ENCODE measurements at places on chromosomes 4 and X.

DNA sequence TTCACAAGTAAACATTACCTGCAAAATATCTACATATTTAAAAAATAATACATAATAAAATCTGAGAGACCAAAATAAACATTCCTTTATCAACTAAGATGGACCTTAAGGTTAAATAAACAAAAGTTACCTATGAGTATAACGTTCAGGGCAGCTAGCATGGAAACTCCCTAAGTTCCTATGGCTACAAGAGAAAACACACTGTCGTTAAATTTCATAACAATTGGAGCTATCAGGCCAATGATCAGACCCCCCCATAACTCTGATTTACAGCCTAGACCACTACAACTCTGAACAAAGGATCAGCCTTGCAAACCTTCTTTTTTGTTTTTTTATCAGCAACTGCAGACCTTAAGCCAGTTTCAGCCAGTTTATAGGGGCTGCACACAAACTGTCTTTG is 1418.4 kb downstream of the PCDH18 start:
- DNase-seq = no peak

DNA sequence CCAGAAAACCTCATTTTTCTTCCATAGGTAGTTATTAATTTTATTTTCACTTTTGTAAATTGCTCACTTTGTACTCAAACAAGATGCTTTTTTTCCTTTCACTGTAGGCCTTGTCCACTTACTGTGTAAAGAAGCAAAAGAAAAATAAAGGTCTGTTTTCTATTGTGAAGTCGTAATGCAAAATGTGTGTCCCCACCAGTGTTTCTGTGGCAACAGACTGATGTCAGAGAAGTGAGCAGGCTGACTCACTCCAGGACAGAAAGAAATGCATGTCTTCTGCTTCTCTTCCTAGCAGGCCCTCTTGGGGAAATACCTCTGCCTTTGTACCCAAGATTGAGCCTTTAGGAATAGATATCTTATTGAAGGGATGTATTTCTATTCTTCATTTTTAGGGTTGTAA is 30.3 kb downstream of the INPP4B start:
- DNase-seq = no peak

GRCh38 chrX:12360383-12360782 is 222.1 kb downstream of the FRMPD4 start:
- no peak for DNase-seq

DNA sequence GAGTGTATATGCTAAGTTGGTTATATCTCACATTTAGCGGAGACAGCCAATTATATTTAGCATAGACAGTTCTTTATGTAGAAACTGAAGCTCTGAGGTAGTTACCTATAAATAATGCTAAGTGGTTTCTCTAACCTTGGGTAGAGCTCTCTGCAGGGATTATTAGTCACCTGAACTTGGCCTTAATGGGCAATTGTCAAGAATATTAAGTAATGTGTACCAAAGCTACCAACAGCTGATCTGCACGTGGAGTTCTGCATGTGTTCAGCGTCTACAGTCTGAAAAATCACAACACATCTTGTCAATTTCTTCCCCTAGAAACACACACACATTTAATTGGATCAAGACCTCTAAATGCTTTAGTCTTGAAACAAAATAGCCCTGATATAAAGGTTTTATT is 740.6 kb upstream of the FAM241A start:
- DNase-seq = no peak

GRCh38 chr4:41977709-41978108 is 3.8 kb upstream of the DCAF4L1 start:
- no peak for DNase-seq

GRCh38 chr4:175561696-175562095 is 250.4 kb downstream of the GPM6A start:
- DNase-seq = no peak

DNA sequence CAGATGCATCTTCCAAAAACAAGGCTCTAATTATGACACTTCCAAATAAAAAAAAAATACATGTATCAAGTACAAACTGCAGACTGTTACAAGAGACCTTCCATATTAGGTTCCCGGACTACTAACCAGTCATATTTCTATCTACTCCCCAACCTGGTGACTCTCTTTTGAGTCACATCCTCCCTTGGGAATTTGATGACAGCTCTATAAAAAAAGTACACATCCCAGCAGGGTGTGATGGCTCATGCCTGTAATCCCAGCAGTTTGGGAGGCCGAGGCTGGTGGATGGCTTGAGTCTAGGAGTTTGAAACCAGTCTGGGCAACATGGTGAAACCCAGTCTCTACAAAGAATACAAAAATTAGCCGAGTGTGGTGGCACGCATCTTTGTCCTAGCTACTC is 14.9 kb downstream of the RPGR start:
- DNase-seq = no peak

- no peak for DNase-seq
These were observed 188.1 kb upstream of the FAM241A start for GRCh38 chr4:111957116-111957515.

DNA sequence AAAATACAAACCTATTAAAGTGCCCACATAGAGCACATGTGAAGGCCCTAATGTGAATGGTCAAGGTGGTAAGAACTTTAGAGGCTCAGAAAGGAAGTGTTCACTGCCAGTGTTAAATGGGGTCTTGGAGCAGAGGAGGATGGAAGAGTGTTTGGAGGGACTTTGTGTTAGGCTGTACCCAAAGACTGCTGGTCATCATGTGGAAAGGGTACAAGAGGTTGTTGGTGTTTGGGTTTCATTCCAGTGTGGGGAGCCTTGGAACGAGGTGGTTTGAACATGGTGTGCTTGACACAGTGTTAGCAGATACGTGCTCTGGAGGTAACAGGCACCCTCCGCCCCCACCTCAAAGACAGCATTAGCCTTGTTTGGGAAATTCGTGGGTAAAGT is 73.1 kb downstream of the RAPGEF2 start:
- DNase-seq = no peak

DNA sequence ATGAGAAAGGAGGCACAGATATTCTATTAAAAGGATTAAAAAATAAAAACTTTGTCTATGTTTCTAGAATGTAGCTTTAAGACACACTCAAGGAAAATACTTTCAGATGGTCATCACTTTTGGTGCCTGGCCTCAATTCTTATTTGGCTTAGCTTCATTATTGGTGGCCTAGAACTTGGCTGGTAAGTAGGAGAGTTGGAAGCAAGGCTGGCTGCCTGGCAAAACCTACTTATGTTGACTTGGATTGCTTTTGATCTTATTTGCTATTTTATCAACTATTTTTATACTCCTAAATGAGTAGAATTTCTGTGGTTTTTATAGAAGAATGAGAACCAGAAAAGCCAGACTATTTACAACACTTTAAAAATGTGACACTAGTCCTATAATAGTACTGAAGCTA is 35.3 kb upstream of the JADE3 start:
- no peak for DNase-seq

GRCh38 chrX:3962511-3963311 is 249.3 kb upstream of the PRKX start:
- no peak for DNase-seq

DNA sequence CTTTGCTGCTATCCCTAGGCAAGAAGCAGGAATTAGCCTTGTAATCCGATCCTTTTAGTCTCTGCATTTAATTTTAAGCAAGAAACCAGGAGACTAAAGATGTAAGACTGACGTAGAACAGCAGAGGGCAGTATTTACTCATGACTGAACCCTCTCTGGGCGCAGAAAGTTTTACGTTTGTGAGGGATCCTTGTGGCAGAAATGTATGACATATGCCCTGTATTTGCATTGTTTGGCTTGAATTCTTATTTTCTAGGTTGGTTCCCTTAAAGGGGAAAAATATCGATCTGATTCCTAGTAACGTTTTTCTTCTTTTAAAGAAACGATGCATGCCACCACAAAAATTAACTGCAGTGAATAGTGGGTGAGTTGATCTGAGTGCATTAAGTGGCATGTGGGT is 1.3 kb upstream of the FAT4 start:
- DNase-seq = peak; percentile 19

DNA sequence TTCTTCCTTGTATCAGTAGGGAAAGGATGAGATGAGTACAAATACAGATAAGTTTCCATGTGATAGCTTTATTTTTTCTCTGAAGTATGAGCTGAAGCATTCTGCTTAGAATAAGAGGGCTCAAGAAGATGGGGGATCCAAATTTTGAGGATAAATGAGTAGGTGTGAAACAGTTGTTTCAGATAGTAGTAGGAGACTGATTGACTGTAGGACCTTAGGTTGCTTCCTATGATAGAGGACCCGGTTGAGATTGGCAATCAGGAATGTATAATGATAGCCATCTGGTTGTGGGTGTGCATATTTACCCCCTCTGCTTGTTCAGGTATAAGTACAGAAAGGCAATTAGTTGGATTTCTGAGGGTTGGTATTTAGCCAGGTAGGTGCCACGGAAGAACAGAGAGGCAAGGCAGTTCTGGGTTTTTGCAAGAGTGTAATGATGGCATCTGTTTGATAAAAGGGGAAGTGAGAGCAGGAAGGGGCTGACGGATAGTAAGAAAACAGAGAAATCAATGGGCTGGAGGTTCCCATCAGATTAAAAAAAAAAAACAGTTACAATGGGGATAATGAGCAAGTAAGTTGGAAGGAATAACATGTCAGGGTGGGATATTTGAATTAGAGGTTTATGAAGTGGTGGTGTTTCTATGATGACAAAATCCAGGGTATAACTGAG is 13.7 kb downstream of the OCRL start:
- DNase-seq = no peak

DNA sequence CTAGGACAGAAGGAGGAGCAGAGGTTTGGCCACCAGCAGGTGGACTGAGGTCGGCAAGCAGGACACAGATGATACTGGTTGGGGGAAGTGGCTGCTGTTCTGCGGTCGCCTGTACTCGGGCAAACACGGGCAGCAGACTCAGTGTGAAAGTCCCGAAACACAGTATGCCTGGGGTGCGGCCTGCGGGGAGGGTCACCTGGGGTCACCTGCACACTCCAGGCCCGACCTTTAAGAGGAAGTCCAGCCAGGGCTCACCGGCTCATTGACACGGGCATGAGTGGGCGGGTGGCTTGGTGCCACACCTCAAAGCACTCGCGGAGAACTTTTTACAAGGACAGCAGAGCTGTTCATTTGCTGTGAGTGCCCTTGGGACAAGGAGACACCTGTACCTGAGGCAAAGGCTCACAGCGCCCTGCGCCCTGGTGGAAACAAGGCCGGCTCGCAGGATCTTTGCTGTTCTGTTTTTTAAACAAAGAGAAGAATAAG is 71.5 kb upstream of the MXD4 start:
- no peak for DNase-seq

DNA sequence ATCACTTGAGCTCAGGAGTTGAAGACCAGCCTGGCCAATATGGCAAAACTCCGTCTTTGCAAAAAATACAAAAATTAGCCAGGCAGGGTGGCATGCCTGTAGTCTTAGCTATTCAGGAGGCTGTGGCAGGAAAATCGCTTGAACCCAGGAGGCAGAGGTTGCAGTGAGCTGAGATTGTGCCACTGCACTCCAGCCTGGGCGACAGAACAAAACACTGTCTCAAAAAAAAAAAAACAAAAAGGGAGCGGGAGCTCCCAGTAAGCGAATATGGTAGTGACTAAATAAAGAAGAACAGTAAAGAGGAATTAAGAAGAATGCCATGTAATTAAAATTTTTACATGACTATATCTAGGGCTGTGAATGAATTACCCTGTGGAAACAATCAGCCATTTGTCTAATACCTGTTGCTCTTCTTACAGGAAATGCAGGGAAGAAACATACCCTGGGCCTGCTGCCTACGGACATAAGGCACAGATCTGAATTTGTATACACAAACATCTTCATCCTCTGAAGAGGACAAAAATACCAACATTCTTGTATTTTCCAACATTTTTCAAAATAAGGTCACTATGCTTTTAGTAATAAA is 11.4 kb downstream of the WDFY3 start:
- no peak for DNase-seq

- DNase-seq = no peak
These were observed 586.1 kb downstream of the FSTL5 start for GRCh38 chr4:161577579-161578301.

DNA sequence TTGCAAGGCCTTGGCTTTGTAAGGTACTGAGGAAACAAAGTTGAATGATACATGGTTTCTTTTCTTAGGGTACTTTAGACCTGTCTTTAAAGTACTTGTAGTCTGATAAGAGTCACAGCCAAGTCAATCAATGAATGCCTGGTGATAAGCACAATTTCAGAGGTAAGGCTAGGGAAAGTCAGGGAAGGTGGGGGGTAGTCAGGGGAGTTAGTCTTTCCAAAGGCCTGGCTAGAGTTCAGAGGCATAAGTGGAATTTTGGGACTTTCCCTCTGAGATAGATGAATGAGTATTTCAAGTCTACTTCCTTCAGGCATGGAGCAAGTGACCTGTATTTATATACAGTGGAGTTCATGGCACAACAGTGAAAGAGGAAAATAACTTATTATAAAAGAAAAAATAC is 78.3 kb downstream of the SLC4A4 start:
- DNase-seq = no peak

GRCh38 chrX:16979226-16979625 is 32.8 kb downstream of the REPS2 start:
- DNase-seq = no peak

- no peak for DNase-seq
These were observed 55.0 kb downstream of the SH3KBP1 start for GRCh38 chrX:19832191-19832965.

- no peak for DNase-seq
These were observed 21.8 kb upstream of the JADE1 start for GRCh38 chr4:128787509-128788311.

DNA sequence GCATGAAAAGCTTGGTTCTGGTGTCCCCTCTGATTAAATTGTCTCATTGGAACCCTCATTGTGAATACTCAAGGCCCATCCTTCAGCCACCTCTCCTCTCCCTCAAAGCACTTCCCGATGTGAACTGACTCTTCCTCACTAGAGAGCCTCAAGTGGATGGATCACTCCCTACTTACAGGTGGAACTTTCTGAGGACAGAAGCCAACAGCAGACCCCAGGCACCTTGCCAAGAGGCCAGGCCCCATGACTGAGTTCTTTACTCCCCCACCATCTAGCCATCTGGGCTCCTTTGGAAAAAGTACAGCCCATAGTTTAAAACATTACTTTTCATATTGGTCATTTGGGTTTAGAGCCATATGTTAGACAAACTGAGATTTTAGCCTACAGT is 224.1 kb downstream of the SHROOM3 start:
- no peak for DNase-seq

GRCh38 chr4:151204925-151205524 is 71.9 kb upstream of the PRSS48 start:
- no peak for DNase-seq

DNA sequence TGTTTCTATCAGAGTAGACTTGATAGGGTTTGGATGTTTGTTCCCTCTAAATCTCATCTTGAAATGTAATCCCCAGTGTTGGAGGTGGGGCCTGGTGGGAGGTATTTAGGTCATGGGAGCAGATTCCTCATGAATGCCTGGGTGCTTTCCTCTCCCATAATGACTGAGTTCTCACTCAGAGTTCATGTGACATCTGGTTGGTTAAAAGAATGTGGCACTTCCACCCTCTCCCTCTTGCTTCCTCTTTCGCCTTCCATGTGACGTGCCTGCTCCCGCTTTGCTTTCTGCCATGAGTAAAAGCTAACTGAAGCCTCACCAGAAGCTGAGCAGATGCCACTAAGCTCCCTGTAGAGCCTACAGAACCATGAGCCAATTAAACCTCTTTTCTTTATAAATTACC is 47.3 kb upstream of the SRPX start:
- no peak for DNase-seq

- DNase-seq = no peak
These were observed 680 bp upstream of the ASMTL start for GRCh38 chrX:1453395-1453783.

- DNase-seq = no peak
These were observed 243.4 kb upstream of the STS start for GRCh38 chrX:6904156-6904555.

- no peak for DNase-seq
These were observed 332.5 kb upstream of the TRAM1L1 start for GRCh38 chr4:117417856-117418255.
